Renal cortex interstitium (tissue), 15 donors: ENCODE measurements at places on chromosomes 2 and 18.

DNA sequence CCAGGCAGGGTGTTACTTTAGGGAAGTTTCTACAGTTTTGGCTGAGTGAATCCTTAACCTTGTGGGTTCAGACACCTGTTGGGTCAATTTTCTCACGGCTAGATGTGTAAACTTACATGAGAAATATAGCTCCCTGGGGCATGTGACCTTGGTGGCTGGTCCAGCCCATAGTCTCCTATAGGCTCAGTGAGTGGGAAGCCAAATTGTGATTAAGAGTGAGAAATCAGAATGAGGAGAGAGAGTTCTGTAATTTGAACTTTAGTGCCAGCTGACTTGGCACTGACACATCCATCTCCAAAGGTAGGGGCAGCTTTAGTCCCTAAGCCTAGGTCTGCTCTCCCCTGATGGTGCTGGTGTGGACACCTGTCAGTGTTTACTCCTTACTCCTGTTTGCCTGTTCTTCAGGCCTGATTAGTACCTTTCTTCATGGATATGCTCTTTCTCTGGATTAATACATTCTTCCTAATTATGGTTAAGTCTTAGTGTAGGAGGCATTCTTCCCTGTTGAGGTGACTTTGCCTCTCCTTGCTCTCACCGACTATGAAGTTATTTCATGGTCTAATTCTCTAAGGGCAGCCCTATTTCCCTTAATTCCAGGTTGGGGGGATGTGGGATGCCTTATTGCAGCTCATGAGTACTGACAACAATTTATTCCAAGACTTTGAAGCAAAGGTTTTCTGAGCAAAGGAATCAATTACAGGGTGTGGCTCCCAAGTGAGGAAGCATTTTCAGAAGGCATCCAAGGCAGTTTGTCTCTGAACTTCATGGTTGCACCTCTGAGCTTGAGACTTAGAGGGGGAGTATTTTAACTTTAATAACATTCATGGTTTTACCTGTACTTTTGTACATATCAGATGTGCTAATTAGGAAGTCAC lies 177.3 kb downstream of the DYSF start:
- DNase-seq = no peak

DNA sequence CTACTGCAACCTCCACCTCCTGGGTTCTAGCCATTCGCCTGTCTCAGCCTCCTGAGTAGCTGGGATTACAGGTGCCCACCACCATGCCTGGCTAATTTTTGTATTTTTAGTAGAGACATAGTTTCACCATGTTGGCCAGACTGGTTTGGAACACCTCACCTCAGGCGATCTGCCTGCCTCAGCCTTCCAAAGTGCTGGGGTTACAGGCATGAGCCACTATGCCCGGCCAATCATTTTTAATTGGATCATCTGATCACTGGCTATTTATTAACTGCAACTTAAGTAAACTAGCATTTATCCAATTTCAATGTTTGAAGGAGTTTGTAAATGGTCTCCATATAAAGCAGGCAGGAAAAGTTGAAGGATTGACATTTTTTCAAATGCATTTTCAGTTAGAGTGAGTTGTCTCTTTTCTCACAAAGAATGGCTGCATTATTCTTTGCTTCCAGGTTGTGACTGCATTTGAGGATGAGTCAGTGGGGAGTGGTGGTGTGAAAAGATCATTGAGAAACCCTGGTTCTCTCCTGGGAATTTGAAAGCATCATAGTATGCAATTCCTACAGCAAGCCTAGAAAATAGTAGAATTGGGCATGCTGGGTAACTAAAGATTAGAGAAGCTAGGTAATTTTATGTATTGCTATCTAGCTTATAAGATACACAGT lies 431.1 kb upstream of the ZEB2 start:
- DNase-seq = no peak

DNA sequence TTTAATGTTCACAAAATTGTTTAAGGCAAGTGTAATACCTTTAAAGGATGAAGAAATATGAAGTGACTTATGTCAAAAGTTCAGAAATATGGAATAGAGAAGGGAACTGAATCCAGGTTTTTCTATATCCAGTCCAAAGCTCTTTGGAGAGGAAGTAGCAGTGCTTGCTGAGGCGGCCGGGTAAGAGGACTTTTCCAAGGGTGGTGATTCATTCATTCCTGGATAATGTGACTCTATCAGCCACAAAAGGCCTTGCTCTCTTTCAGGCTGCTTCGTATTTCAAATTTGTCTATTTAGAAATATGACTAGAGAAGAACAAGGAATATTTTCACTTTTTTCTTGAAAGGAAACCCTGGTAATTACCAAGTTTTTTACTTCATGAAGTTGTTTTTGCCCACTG lies 830.1 kb upstream of the ZEB2 start:
- no peak for DNase-seq

DNA sequence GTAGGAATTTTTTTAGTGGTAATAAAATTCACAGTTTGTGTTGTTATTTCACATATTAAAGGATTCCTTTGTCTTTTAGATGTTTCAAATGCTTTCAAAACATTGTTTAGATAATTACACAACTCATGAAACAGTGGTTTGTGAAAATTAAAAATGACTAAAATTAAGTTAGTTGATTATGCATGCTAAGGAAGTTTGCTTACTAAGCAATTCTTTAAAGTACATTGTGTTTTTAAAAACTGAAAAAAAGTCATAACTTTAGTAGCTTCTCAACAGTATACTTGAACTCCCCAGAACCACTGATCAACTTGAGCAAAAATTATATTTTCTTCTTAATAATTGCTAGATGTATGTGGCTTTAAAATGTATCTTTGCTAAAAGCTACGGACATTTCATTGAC lies 298.4 kb upstream of the MC4R start:
- DNase-seq = no peak

- DNase-seq = no peak
Measured at GRCh38 chr2:95388091-95388692, 14.3 kb upstream of the FAHD2A start.

DNA sequence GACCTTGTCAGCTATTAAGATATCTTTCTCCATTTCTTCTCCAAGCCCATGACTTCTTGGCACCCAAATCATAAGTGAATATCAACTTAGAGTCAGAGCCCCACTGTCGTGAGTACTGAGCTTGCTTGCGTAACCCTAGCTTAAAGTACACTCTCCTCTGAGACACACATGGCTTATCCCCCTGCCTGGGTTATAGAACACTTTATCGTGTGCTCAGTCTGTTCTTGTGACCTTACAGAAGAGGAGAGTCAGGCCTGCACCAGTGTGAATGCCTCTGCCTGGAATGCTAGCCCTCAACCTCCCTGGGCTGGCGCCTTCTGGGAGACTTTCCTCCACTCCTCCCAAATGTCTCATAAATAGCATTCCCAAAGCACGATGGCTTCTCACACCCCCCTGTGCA lies 79.3 kb downstream of the CEP192 start:
- no peak for DNase-seq

DNA sequence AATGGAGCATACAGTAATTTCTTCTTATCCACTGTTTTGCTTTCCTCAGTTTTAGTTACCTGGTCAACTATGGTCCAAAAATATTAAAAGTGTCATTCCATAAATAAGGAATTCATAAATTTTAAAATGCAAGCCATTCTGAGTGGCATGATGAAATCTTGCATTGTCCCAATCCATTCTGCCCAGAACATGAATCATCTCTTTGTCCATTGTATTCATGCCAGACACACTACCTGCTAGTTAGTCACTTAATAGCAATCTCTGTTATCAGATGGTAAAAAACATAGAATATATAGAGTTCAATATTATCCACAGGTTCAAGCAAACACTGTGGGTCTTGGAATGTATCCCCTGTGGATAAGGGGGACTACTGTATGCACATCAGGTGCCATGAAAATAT lies 872.2 kb upstream of the NXPH2 start:
- no peak for DNase-seq

GRCh38 chr2:59239146-59239545 lies 998.0 kb upstream of the FANCL start:
- DNase-seq = no peak

DNA sequence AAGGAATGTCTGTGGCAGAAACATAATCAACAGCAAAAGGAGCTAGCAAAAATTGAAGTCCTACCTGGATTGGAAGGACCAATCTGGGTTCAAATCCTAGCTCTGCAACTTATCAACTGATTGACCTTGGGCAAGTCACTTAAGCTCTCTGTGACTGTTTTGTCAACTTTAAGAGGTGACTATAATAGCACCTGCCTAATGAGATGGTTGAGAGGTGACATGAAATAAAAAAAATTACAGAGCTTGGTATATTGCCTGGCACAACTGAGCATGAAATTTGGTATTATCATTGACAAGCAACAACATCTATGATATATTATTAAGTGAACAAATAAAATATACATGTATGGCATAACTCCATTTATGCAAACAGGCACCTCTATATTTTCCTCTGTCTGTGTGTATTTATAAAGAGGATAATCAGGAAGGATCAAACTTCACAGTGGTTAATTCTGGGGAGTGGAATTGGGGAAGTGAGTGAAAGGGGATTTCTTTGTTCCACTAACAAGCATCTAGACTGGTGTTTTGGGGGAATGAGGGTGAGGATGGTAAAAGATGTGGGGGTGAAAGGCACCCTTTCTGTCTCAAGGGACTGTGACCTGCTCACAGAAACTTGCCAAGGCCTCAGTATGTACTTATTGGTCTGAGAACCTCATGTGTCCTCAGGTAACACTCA lies 132.8 kb upstream of the SERTAD2 start:
- no peak for DNase-seq

DNA sequence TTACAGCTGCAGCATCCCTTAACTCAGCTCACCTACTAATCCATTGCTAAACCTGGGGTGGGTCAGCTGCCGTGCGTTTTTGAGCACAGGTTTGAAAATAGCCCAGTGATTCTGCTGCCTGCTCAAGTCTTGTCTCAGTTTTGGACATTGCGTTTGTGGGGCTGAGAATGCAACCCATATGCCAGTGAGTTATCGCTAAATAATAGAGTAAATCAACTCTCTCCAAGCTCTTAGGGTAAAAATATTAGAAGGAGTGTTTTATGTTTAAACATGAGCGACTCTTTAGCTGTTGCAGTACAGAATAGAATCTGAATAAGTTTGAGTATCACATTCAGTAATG lies 2.1 kb downstream of the TSHZ1 start:
- DNase-seq = no peak

GRCh38 chr2:17804358-17804757 lies 11.9 kb upstream of the MSGN1 start:
- DNase-seq = no peak

DNA sequence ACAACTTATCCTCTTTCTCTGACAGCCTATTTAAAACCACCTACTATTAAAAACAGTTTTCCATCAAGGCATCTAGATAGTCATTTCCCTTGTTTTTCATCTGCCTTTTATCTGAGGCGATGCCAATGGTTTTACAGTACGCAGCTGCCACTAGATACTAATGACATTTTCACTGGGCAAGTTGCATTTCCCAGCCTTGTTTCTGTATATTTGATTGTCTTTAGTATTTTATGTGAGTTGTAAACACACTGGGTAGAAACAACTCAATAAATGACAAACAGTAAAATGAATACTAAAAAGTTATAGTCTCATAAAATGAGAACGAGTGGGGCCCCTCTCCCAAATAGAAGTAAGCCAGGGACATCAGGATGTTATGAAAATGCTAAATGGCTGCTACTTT lies 8.9 kb upstream of the DARS1 start:
- no peak for DNase-seq

DNA sequence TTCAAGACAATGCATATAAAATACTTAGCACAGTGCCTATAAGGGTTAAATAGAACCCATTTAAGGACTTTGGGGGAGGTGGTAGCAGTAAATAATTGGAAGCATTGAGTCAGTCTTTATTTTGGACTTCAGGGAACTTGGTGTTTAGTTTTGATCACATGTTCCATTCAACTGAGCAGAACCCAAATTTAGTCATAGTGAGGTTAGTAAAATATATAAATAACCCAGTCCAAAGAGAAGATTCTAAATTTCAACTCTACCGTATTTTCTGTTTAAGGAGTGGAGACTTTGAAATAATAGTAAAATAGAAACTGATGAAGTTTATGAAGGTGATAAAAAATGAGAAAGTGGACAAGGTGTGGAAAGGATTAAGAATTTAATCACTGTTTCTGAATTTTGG lies 19.7 kb downstream of the TWSG1 start:
- no peak for DNase-seq

DNA sequence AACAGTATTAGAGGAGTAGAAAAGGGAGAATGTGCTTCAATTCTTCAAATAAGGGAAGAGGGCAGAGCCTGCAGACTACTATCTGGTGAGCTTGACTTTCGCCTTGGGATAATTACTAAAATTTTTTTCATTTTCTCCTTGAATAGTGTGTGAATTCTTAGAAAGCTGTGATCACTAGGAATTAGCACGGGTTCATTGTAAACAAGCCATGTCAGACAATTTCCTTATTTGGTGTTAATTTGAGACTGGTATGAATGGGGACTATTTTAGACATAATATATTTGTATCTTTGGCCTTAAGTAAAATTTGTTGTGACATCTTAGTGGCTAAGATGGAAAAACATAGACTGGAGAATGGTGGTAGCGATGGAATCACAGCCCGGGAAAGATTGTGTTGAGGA lies 66.6 kb downstream of the MYO3B start:
- DNase-seq = no peak

DNA sequence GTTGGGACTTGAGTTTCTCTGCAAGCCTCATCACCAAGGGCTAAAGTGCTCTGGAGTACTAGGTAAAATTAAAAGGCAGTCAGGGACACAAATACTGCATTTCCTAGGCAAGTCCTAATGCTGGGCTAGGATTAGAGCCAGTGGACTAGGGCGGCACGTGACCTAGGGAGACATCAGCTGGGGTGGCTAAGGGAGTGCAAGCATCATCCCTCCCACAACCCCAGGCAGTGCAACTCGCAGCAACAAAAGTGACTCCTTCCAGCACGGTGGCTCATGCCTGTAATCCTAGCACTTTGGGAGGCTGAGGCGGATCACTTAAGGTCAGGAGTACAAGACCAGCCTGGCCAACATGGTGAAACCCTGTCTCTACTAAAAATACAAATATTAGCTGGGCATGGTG lies 30.7 kb upstream of the UPP2 start:
- no peak for DNase-seq

GRCh38 chr2:201358684-201359083 lies 1.5 kb upstream of the FLACC1 start:
- no peak for DNase-seq

- DNase-seq = no peak
Measured at GRCh38 chr2:2877427-2877826, 500.2 kb downstream of the EIPR1 start.

DNA sequence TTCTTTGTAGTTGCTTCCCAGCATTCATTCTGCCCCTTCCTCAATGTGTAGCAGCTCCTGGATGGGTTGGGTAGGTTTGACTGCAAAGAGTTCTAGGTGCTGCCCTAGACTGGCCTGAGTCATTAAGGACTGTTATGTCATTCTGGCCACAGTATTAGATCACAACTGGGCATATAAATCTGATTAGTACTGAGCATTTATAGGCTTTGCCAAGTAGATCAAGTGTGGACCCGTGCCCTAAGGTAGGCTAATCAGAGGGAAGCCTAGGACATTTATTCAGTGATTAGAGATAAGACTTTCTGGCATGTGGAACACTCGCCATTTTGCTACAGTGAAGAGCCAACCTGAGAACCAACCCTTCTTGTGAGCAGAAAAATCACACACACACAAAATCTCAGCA lies 2.7 kb downstream of the KATNAL2 start:
- no peak for DNase-seq

DNA sequence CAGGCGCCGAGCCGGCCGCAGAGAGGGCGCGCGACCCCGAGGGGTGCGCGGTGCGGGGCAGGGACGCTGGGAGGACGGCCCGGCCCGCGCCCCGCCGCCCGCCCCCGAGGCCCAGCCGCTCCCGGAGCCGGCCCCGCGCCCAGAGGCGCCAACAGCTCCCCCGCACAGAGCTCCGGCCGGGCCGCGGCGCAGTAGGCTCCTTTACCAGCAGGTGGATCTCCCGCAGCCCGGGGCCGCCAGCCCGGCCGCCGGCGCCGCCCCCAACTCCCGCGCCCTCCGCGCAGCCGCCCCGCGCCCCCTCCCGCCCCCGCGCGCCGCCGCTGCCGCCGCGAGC lies 258 bp downstream of the MGAT4A start:
- DNase-seq = no peak
